ENCODE measurements at places on chromosomes 4 and X. TPM values are rescaled to one million over a fixed set of nuclear protein-coding genes. Genes with fewer than 3 reads are reported as not detected.

DNA sequence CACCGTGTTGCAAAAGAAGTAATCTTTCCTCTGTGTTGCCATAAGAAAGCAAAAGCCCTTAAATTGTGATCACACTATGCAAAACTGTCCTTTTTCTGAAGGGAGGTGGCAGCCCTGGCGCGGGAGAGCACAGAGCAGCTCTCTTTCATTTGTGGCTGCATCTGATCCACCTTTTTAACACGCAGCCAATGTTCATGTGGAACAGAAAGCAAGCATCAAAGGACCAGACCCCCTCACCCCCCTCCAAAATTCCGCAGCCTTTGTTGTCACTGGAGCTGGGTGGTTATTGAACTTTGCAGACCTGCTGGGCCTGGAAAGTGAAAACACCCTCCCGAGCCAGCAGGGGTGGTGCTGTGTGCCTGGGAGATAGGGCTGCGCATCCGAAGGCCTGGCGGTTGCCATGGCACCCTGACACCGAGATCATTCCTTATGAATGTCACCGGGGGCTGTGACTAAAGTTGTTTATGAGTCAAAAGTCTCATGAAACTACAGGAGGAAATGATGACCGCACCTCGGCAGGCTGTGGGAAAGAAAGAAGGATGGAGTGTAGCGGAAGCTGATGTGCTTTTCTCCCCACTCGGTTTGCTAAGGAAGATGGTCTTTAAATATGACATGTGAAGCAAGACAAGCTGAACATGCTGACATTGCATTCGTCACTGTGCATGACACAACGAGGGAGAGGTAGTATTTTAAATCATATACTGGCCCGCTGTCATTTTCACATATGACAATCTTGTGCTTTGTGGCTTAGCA lies 367.4 kb downstream of the UNC5C start:
- DNase-seq, result no peak

- DNase-seq, result peak; percentile 6
These were observed 209.3 kb downstream of the UGT8 start for GRCh38 chr4:114807759-114808404.

DNA sequence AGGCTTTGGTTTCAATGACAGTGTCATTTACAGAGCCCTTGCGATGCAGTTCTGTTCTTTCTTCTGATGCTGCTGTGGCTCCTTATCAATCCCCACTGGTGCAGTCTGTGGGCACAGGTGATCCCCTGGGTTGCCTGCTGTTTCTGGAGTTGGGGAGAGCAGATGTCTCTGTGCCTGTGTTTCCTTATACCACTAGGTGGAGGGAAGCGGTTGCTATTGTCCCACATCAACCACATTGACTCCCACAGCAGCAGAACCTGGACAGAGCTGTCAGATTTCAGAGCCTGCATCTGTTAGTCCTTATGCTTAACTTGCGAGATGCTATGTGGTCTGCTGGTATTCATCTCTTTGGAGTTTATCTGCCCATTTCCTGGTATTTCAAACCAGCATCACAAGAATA lies 57.7 kb downstream of the NEIL3 start:
- DNase-seq, result no peak

GRCh38 chr4:138656990-138657389 lies 358.6 kb upstream of the NOCT start:
- DNase-seq, result no peak

Gene ZNF280C
- 0.66 TPM for polyA plus RNA-seq

GRCh38 chr4:122309988-122310626 lies 68.7 kb upstream of the ADAD1 start:
- peak; percentile 16 for DNase-seq

Gene NSG1
- polyA plus RNA-seq, result 0.10 TPM

- DNase-seq, result no peak
These were observed 47.0 kb downstream of the RAI2 start for GRCh38 chrX:17814059-17814458.

Gene SHROOM2
- polyA plus RNA-seq, result not detected

DNA sequence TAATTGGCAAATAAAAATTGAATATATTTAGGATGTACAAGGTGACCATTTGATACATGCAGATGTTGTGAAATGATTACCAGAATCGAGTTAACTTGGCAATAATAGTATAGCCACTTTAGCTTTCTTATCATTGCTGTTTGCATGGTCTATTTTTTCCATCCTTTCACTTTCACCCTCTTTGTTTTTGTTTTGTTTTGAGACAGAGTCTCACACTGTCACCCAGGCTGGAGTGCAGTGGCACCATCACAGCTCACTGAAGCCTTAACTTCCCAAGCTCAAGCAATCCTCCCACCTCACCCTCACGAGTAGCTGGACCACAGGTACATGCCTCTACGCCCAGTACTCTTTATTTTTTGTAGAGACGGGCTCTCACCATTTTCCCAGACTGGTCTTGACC lies 218.6 kb upstream of the ADGRL3 start:
- DNase-seq, result no peak

Gene NSUN7
- 0.62 TPM for polyA plus RNA-seq

GRCh38 chrX:72143609-72143907 lies 11.8 kb upstream of the RTL5 start:
- no peak for DNase-seq

- DNase-seq, result no peak
These were observed 6.4 kb upstream of the HAUS7 start for GRCh38 chrX:153476666-153477363.

- no peak for DNase-seq
These were observed 14.6 kb downstream of the RBBP7 start for GRCh38 chrX:16855363-16856075.

- no peak for DNase-seq
These were observed 375.6 kb downstream of the PDGFC start for GRCh38 chr4:156596026-156596425.

GRCh38 chrX:150081076-150081475 lies 142.8 kb upstream of the EOLA2 start:
- no peak for DNase-seq

Gene HSFX2
- not detected for polyA plus RNA-seq

Gene POLA1
- polyA plus RNA-seq, result 1.3 TPM

DNA sequence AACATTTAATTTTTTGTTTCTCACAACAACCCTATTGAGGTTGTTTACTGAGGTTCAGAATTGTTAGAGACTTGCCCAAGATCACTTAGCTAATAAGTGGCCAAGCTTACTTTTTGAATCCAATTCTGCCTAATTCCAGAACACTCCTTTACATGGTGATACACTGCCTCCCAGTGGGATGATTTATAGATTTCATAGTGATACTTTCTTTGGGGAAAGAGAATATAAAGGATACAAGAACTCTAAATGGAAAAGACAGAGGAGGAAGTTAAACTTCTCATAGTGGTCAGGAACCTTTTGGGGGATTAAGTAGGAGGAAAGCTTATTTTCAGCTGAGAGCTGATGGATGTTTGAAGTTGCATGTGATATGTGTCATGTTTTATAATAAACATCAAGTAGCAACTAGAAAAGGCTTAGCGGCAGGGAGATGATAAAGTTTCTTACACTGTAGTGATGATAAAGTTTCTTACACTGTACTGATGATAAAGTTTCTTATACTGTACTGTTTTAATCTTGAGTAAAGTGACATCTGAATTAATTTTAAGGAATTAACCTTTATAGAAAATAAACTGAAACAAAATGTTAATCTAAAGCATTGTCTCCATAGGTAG lies 15.3 kb downstream of the STAG2 start:
- DNase-seq, result peak; percentile 49

GRCh38 chrX:50202539-50202938 lies 1.7 kb upstream of the AKAP4 start:
- no peak for DNase-seq

DNA sequence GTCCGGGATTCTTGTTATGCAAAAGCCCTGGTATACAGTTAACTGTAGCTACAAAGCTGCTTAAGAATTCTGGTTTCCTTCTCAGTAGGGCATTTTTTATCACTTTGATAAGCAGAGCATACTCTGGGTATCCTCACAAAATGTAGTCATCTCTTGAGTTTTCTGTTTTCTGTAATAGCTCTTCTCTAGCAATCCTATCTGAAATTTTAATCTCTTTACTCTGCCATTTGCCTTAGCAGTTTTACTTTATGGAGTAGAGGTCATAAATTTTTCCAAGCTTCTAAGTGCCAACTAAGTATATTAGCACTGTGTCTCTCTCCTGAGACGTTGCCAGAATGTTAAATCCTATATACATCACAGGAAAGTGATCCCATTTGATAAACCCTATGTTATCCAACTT lies 28.0 kb upstream of the BANK1 start:
- no peak for DNase-seq

DNA sequence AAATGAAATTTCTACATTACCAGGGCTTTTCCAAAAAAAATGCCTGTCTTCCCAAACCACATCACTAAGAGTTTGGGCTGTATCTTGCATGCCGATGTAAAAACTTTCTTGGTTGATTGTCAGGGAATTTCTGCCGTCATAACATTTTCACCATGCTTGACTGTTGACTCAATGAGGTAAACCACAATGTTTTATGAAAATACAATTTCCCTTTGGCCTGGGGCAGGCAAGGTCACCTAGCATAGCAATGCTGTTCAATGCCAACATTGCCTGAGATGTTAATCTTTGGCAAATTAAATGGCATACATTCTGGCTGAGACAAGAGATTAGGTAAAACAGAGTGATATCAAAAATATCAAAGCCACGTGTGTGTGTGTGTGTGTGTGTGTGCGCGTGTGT lies 137.1 kb upstream of the TBL1X start:
- DNase-seq, result no peak

Gene ENAM
- polyA plus RNA-seq, result not detected

Gene CT45A5
- polyA plus RNA-seq, result not detected
